NCI-H524 treated with DMSO at 0.1 percent for 48 hours (cell line): ENCODE measurements at places on chromosomes 4 and X.

GRCh38 chr4:76881375-76881774 is 16.6 kb downstream of the SOWAHB start:
- no peak for DNase-seq

GRCh38 chr4:101556842-101557241 is 209.5 kb upstream of the PPP3CA start:
- no peak for DNase-seq

DNA sequence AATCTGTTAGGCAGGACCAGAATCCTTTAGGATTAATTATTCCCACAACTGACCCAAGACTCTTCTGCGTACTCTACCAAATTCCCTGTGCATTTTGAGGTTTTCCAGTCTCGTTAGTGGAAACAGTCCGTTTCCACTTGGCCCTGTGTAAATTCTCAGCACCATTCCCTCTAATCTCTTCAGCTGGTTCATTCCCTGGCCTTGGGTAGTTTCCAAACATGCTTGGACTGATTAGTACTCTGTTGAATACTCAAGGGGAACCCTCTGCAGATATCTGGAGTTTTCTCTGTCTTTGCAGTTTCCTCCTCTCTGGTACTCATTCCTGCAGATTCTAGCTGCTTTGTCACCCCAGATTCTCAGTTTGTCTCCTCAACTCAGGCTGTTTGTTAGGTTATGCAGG is 80.4 kb downstream of the ZFX start:
- no peak for DNase-seq

GRCh38 chrX:97740044-97740443 is 856.3 kb downstream of the RPA4 start:
- DNase-seq: no peak

- no peak for DNase-seq
These were observed 125.7 kb upstream of the GPC4 start for GRCh38 chrX:133541021-133541420.

DNA sequence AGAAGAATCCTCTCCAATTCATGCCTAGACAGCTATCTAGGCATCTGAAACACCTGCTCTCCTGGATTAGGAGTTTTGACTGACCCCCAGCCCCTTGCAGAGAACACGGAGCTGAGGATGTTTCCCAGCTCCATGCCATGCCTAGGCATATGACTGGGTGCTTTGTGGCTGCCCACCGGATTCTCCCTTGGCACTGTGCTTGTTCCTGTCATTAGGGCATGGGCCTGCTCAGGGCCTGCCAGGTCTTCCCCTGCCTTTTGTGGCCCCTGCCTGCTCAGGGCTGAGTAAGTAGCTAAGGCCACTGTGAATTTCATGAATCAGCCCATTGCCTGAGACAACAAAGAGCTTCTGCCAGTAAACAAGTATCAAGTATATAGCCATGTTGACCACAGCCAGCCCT is 867.4 kb downstream of the TECRL start:
- no peak for DNase-seq

- no peak for DNase-seq
These were observed 32.3 kb downstream of the MCUB start for GRCh38 chr4:109592367-109592766.

DNA sequence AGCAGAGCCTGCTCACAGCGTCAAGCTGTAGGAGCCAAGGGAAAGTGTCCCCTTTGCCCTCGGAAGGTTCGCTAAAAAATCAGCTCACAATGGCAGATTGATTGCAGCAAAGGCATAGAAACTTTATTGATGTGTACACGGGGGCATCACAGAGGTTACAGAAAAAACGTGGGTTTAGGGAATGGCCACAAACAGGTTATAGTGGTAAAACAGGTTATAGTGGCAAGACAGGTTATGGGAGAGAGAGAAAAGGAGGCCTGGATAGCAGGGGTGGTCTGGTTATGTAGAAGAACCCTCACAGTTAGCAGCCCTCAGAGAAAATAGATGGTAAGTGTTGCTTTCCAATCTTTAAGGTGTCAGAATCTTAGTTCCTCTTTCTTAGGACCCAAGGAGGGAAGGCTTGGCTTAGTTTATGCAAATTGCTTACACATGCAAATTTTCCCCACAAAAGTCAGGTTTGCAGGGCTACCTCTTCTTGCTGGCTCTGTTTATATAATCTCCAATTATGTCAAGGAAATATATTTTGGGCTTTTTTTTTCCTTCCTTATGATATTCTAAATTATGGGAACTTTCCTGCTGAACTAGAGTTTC is 113.7 kb downstream of the BMP15 start:
- DNase-seq: no peak

GRCh38 chrX:50718776-50719175 is 95.2 kb downstream of the SHROOM4 start:
- no peak for DNase-seq

GRCh38 chrX:147351644-147352043 is 537.1 kb upstream of the CXorf51A start:
- no peak for DNase-seq

- DNase-seq: peak; percentile 71
These were observed 30.4 kb downstream of the CFAP299 start for GRCh38 chr4:80365928-80366327.

DNA sequence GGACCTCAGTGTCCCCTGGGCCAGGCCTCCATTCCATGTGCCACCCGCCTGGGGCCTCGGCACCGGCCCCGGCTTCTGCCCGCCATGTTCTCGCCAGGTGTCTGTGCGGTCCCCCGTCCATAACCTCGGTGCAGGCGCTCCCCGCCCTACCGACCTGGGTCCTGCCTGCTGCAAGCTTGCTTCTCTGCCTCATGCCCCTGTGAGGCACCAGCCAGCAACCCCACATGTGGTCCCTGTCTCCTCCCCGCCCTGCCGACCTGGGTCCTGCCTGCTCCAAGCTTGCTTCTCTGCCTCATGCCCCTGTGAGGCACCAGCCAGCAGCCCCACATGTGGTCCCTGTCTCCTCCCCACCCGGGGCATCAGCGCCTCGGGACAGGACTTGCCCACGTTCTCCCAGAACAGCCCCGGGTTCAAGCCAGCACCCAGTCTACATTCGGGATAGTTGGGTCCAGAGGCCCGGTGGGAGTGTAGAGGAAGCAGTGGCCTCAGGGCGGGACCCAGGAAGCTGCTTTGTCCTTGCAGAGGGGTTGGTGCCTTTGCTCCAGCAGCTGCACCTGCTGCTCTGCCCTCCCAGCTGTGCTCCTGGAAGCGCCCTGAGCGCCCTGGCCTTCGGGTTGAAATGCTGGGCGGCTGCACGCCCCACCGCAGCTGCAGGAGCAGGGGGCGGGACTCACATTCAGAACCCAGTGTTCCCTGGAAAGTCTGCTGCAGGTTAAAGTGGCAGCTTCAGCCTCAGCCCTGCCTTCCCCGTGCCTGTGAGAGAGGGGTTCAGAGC is 20.1 kb upstream of the UVSSA start:
- DNase-seq: no peak

- DNase-seq: no peak
These were observed 71.1 kb upstream of the PPP3CA start for GRCh38 chr4:101418466-101418865.

GRCh38 chr4:54882616-54883015 is 224.9 kb downstream of the KIT start:
- DNase-seq: no peak

DNA sequence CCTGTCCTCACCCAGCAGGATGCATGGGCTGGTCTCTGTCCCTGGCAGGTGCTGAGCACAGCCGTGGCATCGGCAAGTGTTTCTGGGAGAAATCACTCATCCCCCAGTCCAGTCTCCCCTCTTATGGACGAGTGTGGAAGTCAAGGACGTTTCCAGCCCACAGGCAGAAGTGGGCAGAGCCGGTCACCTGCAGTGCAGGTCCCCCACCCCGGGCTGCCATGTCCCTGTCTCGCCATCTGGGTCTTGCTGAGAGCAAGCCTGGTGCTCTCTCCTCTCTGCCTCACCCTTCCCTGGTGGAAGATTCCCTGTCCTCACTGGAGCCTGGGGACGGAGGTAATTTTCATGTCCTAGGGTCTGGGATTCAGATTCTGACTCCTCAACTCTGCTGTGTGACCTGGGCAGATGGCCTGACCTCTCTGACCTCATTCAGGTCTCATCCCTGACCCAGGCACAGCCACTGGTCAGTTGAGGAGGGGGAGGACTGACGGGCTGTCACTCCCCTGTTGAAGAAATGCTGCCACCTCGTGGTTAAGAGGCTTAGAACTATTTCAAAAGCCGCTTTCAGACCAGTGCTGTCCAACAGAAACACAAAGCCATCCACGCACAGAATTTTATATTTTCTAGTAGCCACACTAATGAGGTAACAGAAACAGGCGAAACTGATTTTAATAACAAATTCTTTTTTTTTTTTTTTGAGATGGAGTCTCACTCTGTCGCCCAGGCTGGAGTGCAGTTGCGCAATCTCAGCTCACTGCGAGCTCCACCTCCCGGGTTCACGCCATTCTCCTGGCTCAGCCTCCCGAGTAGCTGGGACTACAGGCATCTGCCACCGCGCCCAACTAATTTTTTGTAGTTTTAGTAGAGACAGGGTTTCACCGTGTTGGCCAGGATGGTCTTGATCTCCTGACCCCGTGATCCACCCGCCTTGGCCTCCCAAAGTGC is 1.8 kb downstream of the CPZ start:
- no peak for DNase-seq

GRCh38 chr4:26731351-26732035 is 129.1 kb upstream of the STIM2 start:
- DNase-seq: no peak

DNA sequence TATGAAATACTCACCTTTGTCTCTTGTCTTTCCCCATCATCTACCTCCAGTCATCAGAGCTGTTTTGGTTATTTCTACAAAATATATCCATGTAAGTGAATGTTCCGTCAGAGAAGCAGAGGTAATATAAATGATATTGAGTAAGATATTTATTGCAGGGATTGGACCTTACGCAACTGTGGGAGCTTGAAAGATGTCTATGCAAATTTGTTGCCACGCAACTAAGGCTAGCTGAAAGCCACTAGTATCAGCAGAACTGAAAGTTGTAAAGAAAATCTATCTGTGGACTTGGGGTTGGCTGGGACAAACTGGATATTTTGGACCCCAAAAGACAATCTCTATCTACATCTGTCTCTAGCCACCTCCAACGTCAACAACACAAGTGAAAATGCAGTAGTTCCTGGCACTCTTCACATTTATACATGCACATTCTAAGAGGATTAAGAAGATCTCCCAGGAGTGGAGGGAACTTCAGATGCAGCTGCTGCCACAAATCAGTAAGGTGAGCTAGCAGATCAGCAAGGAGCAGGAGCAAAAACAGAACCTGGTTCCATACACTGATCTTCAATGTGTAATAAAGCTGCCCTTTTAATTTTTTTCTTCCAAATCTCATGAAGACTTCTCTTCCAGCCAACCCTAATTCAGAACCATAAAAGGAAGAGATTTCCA is 8.5 kb upstream of the CCSER1 start:
- peak; percentile 26 for DNase-seq

DNA sequence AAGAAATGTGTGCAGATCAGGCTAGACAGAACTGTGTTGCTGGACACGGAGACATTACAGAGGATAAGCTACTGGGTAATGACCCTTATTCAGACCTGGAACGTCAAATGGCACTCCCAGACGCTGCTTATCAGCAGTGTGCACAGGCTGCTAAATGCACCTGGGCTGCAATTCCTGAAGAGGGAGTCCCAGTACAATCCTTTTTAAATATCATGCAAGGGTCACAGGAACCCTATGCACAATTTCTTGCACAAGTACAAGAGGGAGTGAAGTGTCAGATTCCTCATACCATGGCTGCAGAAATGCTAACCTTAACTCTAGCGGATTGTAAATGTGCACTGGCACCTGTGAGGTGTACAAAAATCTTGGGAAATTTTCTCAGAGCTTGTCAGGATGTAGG is 16.9 kb downstream of the SPIN2B start:
- DNase-seq: no peak

DNA sequence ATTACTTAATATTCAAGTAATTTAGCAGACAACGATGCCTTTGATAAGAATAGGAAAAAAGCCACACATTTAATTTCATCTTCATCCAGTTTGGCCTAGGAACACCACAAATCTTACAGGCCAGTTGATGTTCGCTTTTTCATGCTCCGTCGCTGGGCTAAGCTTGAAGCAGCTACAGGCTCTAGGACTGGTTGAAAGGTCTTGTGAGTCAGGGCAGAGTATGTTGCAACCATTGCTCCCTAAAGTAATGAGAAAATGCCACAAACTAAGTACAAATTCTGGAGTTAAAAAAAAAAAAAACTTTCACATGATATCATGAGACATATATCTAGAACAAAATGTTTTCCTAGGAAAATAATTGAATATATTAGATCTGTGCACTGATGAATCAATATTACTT is 123.8 kb downstream of the RPS6KA6 start:
- no peak for DNase-seq

DNA sequence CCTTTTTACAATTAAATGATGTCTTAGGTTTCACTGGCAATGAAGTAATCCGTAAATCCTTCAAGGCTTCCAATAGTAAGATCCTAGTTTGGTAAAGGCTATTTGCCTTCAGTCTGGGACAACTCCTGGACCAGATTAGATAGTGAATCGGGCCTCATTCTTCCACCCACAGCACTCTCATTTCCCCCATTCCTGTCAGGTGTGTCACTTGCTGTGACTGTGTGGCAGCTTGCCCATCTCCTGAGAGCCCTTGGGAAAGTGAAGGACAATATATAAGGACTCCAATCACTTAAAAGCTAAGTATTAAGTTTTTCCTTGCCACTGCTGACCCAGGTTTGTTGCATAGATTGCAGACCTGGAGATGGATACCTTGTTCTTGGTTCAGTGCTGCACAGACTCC is 3.3 kb upstream of the GASK1B start:
- no peak for DNase-seq

DNA sequence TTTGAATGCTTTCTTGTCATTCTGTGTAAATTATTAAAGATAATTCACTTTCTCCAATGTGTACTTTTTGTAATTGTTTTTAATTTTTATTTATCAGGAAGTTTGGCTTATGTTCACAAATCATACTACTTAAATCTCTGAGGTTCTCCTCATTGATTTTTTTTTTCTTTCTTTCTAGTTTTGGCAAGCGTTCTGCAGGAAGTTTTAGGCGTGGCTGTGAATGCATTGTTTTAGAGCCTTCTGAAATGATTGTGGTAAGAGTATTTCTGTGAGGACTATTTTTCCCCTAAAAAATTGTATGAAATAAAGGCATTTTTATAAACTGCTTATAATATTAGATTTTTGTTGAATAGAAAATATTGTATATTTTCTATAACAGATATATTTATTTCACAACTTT is 135.8 kb downstream of the RAPGEF2 start:
- no peak for DNase-seq

DNA sequence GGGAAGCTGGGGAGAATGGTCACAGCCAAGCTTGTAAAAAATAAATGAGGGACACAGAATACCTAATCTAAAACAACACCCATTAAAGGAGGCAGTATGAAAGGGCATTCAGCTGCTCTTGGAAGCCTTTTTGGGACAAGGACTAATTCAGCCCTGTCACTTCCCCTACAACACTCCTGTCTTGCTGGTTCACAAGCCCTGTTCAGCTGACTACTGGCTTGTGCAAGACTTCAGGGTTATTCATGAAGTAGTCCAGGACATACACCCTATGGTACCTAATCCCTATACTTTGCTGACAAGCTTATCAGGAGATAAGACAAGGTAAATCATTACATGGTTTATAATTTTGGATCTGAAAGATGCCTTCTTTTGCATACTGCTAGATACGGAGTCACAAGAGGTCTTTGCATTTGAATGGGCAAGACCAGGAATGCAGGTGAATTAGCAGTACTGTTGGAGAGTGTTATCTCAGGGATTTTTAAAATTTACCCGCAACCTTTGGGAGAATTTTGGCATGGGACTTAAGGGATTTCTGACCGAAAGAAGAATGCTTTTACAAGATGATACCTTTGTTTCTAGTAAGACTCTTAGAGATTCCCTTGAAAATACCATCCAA is 103.2 kb upstream of the LANCL3 start:
- DNase-seq: no peak
